ENCODE measurements at places on chromosomes 2 and 18.

DNA sequence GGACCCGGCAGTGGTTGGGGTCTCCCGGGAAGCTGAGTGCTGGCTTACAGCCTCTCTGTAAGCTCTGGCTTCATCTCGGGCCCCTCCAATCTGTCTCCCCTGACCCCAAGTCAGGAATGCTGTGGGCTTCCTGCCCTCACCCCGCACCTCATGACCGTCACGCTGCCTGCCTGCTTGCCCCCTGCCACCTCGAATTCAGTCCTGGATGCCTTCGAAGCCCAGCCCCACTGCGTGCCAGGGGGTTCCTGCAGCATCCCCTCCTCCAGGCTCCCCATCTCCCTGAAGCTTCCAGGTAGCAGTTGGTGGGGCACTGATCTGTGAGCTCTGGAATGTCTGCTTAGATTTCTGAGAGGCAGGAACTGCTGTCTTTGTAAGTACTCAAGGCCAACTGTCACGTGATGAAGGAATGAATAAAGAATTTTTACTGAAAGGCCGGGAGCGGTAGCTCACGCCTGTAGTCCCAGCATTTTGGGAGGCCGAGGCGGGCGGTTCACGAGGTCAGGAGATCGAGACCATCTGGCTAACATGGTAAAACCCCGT is 6.5 kb downstream of the CLHC1 start:
- no peak for DNase-seq

DNA sequence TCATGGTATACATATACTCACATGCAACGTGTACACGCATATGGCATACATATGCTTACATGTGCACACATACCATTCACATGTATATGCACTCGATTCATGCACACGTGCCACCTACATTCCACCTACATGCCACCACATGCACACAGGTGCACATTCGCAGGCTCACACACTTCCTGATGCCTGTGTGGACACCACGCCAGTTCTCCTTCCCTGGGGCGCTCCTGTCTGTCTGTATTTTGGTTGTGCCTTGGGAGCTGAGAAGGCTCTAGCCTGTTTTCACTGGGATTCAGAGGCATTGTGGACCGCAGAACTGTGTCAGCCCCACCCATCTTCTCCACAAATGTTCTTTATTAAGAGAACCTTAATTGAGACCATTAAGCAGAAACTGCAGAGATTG is 96.6 kb upstream of the CTDP1 start:
- DNase-seq: no peak

- DNase-seq: no peak
Measured at GRCh38 chr2:168244318-168244717, 3.1 kb downstream of the STK39 start.

DNA sequence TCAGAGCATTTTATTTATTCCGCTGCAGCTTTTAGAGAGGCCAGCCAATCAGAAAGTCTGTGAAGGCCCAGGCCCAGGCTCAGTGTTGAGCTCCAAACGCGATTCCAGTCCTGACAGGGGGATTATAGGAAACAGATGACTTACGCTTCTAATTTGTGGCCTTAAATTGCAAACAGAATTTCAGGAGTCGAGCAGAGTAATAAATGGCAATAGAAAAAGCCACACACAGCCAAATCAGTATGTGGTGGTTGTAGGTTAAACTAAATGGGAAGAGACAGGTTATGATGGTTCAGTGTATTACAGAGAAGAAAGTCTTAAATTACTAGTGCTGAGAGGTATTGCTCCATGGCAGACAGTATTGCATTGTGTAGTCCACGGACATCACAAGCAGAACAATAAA is 131.0 kb upstream of the ZEB2 start:
- DNase-seq: no peak

DNA sequence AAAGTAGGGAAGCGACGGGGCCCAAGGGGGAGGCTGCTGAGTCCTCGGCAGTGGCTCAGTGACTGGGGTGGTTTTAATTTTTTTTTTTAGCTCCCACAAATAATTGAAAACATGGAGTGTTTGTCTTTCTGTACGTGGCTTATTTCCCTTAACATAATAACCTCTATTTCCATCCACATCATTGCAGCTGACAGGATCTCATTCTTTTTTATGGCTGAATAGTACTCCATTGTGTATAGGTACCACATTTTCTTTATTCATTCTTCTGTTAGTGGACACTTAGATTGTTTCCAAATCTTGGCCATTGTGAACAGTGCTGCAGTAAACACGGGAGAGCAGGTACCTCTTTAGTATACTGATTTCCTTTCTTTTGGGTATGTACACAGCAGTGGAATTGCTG is 65.1 kb downstream of the ASAP2 start:
- no peak for DNase-seq

DNA sequence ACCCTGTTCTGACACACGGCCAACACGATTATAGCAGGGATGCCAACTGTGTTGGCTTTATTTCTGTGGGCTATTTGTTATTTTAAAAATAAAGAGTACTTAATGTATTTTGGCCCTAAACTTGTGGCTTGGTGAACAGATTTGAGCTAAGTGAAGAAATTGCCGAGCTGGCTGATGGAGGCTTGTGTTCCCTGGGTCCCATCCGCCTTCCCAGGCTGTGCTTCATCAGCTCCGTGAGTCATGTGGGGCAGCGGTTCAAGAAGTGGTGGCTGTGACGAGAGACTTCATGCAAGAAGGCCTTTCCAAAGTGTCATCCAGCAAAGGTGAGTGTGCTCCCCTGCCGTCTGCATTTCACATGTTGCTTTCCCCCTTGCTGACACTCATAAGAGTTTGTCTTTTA is 73.6 kb upstream of the NCK2 start:
- no peak for DNase-seq
